Kidney capillary endothelial cell (primary cell): ENCODE measurements at places on chromosomes 16 and 17.

- no peak for DNase-seq
Measured at GRCh38 chr16:56262551-56263245, 71.4 kb downstream of the GNAO1 start.

- DNase-seq, result peak; percentile 15
Measured at GRCh38 chr17:8994319-8994718, 27.0 kb upstream of the NTN1 start.

DNA sequence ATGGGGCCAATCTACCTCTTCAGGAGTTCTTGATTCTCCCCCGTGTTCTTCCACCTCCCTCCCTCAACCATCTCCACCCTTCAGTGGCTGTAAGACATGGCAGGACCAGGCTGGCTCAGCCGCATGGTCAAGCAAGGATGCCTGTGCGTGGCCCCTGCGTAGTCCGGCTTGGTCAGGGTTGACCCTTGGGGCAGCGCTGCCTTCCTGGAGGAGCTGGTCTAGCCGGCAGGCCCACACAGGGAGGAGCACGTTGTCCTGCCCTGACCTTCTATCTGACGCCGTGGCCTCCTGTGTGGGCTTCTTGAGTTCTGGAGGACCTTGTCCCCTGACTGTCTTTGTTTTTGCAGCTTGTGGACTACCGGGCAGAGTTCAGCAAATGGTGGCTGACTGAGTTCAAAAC is 169.8 kb downstream of the DNAH9 start:
- DNase-seq, result no peak

- DNase-seq, result no peak
Measured at GRCh38 chr16:56192635-56192945, 1.3 kb downstream of the GNAO1 start.

DNA sequence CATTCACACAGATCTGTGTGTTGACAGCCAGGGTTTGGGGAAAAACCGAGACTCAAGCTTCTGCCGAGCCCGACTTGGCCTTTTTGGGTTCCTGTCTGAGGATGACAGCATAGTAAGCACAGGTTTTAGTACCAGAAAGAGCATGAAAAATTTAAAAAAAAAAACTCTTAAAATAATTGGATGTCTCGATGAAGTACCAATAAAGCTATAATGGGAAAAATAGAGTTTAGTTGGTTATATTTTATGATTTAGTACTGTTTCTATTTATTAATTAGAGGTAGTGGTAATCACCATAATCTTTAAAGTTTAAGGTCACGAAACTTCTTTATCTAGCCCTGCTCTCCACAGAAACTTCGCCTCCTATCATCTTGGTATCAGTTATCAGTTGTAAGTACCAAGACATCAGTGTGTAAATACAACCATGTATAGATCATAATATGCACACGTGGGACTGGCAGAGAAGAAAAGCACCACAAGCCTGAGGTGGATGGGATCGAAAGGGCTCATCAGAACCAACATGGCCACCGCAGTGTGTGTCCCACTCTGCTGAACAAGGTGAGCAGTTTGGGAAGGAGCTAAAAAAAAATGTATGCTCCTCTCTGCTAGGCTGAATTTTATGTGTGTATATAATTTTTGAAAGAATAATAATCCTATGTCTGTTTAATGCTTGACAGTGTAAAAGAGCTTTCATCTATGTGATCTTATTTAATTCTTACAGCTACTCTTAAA is 14.4 kb upstream of the EEF2K start:
- peak; percentile 37 for DNase-seq

- no peak for DNase-seq
Measured at GRCh38 chr16:85057212-85057889, 29.8 kb downstream of the KIAA0513 start.

GRCh38 chr17:47720754-47721533 is 12.1 kb upstream of the TBX21 start:
- DNase-seq, result no peak

- no peak for DNase-seq
Measured at GRCh38 chr17:30477774-30478115, 537 bp downstream of the GOSR1 start.

DNA sequence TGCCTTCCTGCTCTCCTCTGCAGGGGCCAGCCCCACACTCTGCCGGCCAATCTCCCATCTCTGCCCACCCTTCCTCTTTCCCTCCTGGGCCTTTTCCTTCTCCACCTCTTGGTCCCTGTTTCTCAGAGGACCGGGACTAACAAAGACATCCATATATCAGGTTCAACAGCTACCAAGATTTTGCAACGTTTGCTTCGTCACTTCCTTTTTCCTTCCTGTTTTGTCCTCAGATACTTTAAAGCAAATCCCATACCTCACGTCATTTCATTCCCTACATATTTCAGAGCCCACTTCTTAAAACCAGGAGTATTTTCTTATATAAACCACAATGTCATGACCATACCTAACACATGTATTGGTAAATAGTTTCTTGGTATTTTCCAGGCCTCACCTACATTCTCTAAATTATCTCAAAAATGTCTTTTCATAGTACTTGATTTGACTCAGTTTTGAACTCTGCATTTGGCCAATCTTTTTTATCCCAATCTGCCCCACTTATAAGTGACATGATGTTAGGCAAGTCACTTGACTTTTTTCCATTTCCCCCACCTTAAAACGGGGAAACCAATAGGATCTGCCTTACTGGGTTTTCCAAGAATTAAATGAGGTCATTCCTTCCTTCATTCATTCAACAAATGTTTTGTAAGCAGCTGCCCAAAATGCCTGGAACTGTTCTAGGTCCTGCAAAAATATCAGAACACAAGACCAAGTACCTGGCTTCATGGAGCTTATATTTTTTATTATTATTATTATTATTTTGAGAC is 7.2 kb upstream of the USP10 start:
- DNase-seq, result peak; percentile 68

DNA sequence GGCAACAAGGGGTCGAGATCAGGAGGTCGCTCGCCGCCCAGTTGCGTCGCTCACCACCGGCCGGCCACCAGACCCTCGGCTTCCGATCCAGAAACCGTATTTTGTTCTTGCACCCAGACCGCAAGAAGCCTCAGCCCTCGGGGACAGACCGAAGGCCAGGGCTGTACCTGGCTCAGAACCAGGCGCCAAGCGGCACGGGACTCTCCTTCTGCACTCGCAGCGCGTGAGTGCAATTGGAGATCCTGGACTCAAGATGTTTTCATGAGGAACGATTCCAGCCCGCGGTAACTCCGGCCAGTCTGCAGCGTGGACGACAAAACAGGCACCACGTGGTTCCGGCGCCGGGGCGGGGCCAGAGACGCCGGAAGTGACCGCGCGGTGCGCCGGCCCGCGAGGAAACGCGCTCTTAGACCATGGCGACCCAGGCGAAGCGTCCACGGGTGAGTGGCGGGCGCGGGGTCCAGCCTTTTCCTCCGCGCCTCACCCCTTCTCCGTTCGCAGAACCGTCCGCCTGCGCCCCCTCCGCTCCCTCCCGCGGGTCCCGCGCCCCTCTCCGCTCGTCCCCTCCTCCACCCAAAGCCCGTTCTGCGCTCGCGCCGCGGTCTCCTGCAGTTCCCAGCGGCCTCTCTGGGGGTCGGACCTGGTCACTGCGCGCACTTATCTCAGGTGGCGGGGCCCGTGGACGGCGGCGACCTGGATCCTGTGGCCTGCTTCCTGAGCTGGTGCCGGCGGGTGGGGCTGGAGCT is at the start of gene SETD6:
SETD6 (plus strand) TSS at position 393 of the 746 bp plus-strand sequence; CDS start at position 414, 21 bp downstream.
- DNase-seq, result peak; percentile 75

DNA sequence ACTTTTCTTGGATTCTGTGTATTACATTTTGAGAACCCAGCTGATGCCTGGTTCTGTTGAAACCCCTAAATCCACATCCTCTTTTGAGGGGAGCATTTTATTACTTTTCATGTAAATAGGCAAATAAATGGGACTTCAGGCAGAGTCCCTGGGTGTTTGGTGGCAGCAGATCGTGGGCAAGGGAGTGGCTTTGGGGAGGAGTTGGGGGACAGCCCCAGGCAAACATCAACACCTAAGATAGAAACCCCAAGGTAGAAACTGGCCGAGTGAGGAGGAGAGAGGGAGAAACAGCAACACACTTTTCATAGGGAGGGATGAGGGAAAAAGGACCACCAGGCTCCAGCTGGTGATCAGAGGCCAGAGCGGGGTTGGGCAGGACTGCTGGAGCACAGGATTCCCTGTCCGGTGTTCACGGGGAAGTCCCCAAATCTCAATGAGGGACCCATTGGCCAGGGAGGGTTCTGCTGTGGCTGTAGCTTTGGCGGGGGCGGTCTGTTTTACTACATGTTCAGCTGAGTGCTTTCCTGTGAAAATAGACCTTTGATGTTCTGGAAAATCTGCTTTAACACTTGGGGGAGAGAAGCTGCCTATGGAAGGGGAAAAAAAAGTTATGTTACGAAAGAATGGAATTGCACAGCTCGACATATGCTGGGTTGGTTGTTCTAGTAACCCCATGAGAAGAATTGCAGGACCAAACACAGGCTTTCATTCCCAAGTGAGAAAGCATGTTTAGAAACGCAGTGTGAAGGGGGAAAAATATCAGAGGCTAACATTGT is 46.6 kb downstream of the MSI2 start:
- DNase-seq, result no peak

- DNase-seq, result no peak
Measured at GRCh38 chr16:82891918-82892317, 265.1 kb downstream of the CDH13 start.

GRCh38 chr16:89823087-89823823 is 5.0 kb upstream of the SPIRE2 start:
- DNase-seq, result no peak
